ENCODE measurements at places on chromosomes 16 and 17.

- no peak for DNase-seq
Observed at GRCh38 chr16:89855301-89855945, 18.0 kb upstream of the TCF25 start.

DNA sequence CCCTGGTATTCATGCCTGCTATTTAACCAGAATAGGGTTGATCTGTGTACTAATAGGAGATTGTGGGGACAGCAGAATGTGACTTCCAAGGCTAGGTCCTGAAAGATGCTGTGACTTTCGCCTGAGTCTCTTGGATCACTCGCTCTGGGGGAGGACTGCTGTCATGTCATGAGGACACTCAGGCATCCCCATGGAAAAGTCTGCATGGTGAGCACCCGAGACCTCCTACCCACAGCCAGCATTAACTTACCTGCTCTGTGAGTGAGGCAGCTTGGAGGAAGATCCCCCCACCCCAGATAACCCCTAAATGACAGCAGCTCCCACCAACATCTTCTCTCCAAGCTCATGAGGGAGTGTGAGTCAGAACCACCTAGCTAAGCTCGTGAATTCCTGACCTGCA, 30.3 kb upstream of the C16orf78 start:
- DNase-seq = no peak

DNA sequence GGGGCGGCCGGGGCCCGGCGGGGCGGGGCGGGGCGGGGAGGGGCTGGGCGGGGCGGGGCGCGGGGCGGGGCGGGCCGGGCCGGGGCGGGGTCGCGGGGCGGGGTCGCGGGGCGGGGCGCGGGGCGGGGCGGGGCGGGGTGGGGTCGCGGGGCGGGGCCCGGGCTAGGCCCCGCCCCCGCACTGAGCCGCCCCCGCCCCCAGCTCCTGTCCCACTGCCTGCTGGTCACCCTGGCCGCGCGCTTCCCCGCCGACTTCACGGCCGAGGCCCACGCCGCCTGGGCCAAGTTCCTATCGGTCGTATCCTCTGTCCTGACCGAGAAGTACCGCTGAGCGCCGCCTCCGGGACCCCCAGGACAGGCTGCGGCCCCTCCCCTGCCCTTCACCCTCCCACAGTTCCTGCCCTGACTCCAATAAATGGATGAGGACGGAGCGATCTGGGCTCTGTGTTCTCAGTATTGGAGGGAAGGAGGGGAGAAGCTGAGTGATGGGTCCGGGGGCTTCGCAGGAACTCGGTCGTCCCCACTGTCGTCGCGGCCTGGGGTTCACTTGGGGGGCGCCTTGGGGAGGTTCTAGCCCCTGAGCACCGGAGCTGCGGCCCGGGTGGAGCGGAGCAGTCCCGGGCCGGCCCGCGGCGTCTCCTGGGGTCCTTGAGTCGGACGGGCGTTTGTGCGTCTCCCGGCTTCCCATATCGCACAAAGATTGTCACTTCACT, 795 bp upstream of the HBM start:
- no peak for DNase-seq

GRCh38 chr16:15856901-15857698, at the start of gene MYH11:
Gene MYH11 (minus strand): TSS chr16:15857028. CDS start chr16:15838252, 18,776 bp downstream.
- DNase-seq = no peak

DNA sequence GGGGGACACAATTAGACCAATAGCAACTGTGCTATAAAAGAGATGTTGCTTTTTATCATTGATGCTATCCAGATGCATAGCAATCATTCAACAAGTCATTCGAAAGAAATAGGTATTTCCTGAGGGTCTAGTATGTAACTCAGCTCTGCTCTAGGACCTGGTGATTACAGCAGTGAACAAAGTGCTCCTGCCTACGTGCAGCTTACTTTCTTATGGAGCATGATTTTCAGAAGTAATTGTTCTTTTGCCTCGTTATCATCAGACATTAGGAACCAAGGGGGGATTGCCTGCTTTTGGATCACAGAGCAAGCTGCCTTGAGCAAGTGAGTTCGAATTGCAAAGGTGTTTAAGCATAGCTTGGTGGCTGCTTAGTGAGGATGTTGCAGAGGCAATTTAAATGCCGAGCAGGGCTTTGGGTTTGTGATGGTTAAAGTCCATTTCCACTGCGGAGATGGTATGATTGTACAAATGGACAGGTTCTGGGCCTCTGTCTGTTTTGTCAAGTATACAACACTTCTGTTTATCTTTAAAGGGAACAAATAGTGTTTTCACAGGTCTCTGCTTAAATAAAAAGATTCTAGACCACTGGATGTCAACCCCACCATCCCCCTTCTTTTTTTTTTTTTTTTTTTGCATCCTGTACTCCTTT, 41.5 kb downstream of the WWOX start:
- DNase-seq = no peak
